KG1 (cell line): ENCODE measurements at places on chromosomes 1 and 21.

- DNase-seq, result no peak
Observed at GRCh38 chr1:220226752-220227151, 45.5 kb downstream of the RAB3GAP2 start.

DNA sequence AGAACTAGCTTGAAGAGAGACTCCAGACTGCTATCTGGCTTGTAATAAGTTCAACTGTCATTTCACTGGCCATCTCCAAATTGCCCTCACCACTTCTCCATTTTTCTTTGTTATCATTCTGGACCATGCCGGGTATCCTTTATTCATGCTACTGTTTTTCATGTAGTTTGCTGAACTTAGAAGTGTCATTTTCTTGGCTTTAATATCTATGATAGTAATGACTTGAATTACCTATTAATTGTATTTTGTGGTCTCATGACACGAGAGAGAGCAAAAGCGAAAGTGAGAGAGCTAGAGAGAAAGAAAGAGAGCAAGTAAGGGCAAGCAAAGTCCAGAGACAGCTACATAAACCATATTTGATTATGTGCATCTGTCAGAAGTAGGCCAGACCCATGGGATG is 184.9 kb upstream of the ATP1B1 start:
- DNase-seq, result no peak

DNA sequence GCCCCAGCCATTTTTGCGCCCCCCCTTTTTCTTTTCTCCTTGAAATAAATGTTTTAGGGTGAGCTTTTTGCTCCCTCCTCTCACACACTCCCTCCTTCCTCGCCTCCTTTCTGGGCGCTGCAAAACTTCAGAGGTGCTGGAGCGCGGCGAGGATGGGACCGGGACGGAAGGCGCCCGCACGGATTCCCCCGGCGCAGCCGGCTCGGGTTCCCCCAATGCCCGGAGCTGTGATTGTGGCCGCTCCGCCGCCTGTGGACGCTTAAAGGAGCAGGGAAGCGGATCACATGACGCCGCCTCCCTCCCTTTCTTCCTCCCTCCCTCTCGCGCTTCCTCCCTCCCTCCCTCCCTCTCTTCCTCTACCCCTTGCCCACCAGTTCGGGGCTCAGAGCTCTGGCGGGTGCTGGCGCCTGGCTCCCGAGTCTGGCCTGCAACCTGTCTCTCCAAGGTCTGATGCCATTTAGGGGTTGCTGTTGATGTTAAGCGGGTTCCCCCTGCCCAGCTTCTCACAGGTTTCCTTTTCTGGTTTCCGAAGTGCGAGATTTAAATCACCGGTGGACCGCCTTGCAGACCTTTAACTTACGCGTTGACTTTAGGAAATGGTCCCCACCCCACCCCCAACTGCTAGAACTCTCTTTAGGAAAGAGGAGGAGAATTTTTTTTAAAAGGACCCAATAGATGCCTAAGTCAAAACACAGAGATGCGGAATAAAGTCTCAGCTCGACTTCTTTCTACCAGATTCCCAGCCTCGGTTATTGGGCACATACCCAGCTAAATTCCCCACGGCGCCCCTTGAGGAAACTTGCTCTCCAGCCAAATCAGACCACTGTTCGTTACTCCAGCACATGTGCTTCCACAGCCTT is at the start of gene WLS:
Gene WLS, minus strand, starts transcription at position 235 of the 860 bp plus-strand sequence. Its CDS starts 224 bp downstream, at position 11.
- DNase-seq, result no peak

GRCh38 chr1:78640462-78640861 is 9.2 kb upstream of the IFI44 start:
- no peak for DNase-seq

GRCh38 chr21:43824333-43825241 is 35.2 kb downstream of the RRP1 start:
- DNase-seq, result no peak

- DNase-seq, result no peak
Observed at GRCh38 chr1:91334856-91335255, 69.8 kb downstream of the HFM1 start.

- no peak for DNase-seq
Observed at GRCh38 chr1:8142955-8143629, 117.0 kb upstream of the ERRFI1 start.

GRCh38 chr1:202088206-202088605 is 34.5 kb upstream of the GPR37L1 start:
- DNase-seq, result no peak

DNA sequence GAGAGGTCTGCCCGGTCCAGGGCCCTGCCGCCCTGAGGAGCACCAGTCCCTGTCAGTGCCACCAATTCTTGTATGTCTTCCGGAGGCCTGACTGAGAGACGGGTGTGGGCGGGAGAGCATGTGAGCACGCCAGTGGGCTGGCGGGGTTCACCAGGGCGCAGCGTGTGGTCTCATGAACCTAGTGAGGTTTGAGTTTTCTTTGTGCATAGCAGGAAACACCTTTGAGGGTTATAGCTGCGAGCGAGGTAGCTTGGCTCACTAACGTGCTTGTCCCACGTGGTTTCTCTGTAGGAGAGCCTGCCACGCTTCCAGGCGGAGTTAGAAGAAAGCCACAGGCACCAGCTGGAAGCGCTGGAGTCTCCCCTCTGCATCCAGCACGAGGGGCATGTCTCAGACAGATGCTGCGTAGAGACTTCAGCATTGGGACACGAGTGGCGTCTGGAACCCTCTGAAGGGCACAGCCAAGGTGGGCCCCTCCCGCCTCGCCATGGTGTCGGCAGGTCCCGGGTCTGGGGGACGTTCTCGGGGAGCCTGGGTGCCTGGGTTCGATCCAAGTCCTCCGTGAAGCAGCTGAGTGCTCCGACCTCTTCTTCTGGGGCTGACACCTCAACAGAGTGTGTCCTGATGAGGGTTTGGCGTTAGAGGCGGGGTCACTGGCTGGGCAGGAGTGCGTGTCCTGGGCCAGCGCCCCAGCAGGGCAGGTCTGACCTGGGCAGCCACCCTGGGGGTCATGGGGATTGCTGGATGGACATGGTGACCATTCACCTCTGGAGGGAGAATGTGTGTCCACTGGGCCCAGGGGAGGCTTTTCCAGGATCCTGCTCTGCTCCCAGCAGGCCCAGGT is 31.4 kb downstream of the PCNT start:
- DNase-seq, result no peak

DNA sequence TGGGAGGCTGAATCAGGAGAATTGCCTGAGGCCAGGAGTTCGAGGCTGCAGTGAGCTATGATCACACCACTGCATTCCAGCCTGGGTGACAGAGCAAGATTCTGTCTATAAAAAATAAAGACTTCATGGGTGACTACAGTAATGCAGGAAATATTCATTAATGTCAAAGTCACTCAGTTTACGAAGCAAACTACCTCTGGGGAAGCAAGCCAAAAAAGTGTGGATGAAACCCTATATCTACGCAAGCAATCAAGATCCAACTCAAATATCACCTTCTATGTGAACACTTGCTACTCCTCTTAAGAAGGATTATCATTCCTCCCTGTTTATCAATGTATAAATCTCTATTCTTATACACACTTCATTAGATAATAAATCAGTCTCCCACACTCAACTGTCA is 434.8 kb downstream of the SETD4 start:
- no peak for DNase-seq

GRCh38 chr1:218817691-218818465 is 355.8 kb upstream of the LYPLAL1 start:
- DNase-seq, result no peak

GRCh38 chr1:180923021-180923841 is 10.5 kb downstream of the KIAA1614 start:
- DNase-seq, result no peak

DNA sequence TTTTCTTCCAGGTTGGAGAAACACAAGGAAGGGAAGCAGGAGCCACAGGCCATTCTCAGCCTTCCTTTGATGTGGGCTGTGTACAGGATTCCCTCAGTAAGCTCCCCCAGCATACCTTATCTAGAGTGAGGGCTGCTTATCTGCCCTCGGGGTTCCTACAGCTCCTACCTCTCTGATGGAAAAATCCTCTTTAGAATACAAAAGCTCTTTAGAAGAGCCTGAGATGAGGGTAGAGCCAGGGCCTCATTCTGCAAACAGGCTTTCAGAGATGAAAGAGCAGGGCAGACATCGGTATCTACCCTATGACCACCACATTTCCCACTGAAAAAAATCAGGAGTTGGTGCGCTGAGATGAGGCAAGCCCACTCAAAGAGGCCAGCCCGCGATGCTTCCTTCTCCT is 85.1 kb downstream of the PLPP3 start:
- no peak for DNase-seq

- DNase-seq, result no peak
Observed at GRCh38 chr1:118982821-118983557, 5.2 kb downstream of the TBX15 start.

DNA sequence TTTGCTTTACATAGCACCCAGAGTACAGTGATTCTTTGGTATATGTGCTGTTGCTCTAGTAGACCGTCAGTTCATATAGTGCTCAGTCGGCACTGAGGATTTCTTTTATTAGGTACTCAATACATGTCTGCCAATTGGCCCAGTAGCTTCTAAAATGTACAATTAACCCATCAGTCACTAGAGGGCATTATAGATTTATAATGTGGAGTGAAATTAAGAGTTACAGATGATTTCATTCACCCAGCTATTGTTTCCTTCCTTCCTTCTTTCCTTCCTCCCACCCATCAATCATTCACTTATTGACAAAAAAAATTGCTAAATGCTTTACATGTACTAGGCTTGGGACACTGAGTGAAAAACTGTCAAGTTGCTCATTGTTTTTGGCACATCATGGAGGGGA is 263.6 kb upstream of the USP24 start:
- no peak for DNase-seq

- no peak for DNase-seq
Observed at GRCh38 chr1:94083681-94084080, 37.3 kb downstream of the ABCA4 start.

GRCh38 chr1:51463561-51463960 is 55.5 kb downstream of the EPS15 start:
- DNase-seq, result no peak

GRCh38 chr1:113041569-113042284 is 31.3 kb upstream of the LRIG2 start:
- no peak for DNase-seq

DNA sequence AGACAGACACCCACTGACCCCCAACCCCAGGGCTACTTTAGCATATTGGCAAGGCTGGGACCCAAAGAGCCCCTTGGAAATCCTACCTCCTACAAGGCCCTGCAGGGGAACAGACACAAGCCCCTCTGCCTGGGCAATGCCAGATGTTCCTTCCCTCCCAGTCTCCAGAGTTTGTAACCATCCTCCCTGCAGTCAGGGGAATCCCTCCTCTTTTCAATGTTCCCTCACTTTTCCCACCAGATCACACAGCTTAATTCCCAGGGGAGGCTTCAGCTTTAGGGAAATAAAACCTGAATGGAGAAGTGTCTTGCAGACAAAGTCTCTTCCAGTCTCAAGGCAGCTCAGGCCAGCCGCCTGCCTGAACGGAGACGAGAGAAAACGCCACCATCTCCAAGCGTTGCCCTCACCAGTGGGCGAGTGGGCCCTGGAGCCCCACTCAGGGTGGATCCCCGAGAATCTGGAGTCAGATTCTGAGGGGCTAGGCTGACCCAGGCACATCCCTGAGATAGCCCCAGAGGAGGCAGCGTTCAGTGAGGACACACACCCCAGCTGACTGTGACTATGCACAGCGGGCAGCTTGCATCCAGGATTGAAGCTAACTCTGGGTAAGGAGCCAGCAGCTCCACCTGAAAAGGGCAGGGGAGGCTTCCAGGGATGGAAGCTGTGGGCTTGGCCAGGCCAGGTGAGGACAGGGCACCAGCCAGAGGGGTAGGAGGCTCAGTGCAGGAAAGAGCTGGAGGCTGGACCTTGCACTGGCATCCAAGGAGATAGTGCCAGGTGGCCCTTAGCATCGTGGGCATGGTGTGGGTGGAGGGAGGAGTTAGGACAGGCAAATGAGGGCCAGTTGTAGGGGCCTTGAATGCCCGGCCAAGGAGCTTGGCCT is 44.0 kb upstream of the ZC3H12A start:
- DNase-seq, result no peak

GRCh38 chr1:165717918-165718515 is 19.7 kb upstream of the ALDH9A1 start:
- DNase-seq, result peak; percentile 36

DNA sequence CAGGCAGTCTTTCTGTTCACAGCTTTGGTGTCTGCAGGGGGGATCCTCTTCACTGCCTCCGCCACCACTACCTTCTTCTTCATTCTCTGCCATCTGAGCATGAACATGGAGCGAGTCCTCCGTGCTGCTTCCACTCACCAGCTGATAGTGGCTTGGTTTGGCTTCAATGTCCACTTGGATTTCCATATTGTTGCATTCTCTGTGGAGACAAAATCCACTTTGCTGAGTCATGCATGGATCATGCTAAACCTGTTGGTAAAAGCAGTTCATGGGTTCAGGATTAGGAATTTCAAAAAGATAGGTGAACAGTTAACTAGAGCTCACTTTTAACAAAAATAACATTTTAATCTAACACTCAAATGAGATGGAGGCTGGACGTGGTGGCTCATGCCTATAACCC is 27.5 kb downstream of the RNF19B start:
- DNase-seq, result no peak

DNA sequence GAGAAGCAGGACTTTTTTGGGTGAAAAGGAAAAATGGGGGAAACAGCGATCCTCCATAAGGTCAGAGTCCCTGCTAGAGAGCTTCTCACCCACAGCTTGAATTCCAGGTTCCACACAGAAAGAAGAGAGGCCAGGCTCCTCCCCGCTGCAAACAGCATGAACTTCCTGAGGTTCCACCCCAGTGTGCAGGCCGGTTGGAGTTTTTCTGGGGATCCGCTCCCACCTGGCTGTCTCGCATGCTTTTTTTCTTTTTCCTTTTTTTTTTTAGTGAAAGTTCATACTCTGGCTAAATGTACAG is 595.1 kb upstream of the ZP4 start:
- no peak for DNase-seq

DNA sequence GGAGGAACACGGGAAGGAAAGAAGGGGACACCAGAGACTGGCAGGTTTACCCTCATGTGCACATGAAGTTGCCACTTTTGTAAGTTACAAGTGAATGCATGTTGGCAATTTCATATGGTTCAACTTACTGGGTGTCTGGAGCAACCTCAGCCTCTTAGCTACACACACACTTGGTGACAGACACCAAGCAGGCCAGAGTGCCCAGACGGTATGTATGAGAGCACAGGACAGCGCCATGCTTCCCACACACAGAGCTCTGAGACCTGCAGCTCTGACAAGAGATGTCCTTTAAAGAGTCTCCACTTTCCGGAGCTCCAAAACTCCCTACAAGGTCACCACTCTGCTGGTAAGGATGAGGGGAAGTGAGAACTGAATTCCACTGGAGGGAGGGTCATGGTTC is 1.9 kb upstream of the TRABD2B start:
- no peak for DNase-seq

GRCh38 chr1:92992054-92992453 is 30.8 kb upstream of the DIPK1A start:
- DNase-seq, result no peak
